Activated effector memory CD4-positive, alpha-beta T cell treated with Interleukin-2 at 50 U/mL for 16 hours (primary cell): ENCODE measurements at places on chromosomes 16 and 17.

DNA sequence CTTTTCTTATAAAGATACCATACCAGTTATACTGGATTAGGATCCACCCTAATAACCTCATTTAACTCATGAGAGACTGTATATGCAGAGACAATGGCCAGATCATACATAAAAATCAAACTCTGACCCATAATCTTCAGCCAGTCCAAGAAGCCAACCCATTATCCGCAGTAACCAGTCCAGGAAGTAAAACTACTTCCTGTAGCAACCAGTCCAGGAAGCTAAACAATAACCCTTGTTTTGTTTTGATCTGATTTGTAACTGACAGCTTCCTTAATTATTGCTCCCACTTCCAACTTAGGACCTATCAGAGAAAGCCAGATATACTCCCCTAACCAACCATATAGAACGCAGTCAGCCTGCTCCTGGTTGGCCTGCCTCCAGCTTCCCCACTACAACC, 19.2 kb upstream of the SSTR2 start:
- DNase-seq = no peak

GRCh38 chr16:47624563-47624962, 163.4 kb downstream of the PHKB start:
- DNase-seq = no peak

DNA sequence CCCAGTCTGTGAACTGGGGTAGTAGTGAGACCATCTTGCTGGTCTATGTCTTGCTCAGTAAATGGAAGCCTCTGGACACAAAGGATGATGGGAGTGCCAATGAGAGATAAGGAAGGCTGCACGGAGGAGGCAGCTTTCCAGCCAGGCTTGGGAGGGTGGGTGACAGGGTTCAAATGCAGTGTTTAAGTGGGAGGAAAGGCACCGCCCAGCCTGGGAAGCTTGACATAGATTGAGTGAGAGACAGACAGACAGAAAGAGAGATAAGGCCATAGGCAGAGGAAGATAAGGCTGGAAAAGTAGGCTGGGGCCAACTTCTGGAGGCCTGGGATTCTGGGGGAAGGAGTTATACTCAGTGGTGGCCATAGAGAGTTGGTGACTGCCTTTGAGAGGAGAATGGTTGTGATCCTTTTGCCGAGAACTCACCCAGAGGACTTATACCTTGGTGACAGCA, 7.2 kb upstream of the COL1A1 start:
- DNase-seq = no peak

DNA sequence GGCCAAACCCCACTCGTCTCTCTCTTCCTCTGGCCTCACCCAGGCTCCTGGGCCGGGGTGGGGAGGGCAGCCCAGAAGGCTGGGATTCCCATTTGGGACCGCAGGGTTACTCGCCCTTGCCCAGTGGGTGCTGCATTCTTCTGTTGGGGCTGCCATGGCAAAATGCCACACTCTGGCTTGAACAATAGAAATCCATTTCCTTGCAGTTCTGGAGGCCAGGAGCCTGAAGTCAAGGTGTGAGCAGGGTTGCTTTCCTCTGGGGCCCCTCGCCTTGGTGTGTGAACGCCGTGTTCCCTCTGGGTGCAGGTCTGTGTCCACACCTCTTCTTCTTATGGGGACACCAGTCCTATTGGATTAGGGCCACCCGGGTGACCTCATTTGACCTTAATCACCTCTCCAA, 105.8 kb upstream of the GSE1 start:
- DNase-seq = no peak

DNA sequence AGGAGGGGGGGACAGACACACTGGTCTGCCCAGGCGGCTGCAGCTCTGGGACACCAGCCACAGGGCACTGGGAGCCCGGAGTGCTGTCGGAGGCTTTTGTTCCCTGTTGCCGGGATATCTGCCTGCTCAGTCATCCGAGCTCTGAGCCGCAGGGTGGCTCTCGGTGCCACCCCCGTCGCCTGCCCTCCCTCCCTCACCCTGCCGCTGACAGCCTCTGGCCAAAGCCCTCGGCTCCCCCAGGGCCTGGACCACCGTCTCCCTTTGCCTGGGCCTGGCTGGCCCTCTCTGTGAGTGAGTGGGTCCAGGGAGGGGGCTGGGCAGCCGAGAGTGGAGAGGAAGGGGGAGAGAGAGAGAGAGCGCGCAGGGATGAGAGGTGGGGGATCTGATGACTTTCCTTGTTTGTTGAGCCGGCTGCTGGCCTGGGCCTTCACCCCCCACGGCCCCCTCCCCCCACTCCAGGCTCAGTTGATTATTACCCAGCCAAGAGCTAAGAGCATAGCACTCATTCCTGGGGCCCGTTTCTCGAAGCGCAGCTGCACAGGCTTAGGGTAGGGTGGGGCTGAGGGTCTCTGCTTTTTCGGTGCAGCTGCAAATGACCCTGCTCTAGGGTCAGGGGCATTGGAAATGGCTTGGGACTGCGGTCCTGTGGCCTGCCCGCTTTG, 2.7 kb downstream of the FOXJ1 start:
- DNase-seq = no peak

DNA sequence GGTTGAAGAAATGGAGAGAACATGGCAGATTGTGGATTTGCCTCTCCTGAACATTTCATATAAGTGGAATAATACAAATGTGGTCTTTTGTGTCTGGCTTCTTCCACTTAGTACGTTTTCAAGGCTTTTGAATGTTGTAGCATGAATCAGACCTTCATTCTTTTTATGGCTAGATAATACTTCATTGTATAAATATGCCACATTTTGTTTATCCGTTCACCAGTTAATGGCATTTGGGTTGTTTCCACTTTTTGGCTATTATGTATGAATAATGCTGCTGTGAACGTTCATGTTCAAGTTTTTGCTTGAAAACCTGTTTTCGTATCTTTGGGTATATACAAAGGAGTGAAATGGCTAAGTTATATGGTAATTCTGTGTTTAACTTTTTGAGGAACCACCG, 130.4 kb downstream of the TANC2 start:
- DNase-seq = no peak

- no peak for DNase-seq
Measured at GRCh38 chr17:76723812-76724211, 2.6 kb downstream of the JMJD6 start.

GRCh38 chr16:47254756-47255155, 111.0 kb upstream of the NETO2 start:
- no peak for DNase-seq

DNA sequence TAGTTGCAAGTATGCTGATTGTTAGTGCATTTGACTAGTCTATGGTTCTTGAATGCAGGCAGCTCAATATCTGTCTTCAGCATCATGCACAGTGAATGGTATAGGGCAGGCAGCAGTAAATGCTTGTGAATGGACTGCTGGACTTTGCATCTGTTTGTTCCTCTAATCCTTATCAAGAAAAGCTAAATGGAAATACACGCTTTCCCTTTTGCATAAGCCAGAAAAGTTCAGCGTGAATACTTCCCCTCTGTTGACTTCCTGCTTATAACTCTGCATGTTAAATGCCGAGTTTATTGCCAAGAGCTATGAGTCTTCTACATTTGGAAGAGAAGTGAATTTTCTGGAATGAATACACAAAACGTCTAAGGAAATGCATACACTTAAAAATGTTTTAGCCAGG, 127.9 kb upstream of the CPHXL start:
- no peak for DNase-seq

DNA sequence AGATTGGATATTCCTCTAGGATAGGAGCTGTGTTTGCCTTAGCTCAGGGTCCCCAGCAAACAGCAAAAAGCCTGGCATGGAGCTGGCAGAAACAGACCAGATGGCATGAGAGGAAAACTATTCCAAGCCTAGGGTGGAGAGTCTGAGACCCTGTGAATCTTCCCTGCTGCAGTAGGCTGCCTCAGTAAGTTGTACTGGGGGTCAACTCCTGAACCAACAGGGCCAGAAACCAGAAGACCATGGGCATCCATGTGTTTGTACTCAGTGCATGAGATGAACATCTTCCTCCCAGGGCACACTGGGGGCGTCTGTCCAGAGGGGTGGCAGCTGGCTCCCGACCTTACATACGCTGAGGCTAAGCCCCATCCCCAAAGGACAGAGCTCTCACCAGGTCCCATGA, 214.4 kb downstream of the C16orf78 start:
- DNase-seq = no peak

GRCh38 chr17:14859542-14859941, 405.6 kb downstream of the PMP22 start:
- DNase-seq = no peak

- no peak for DNase-seq
Measured at GRCh38 chr17:29870836-29871465, 59.1 kb downstream of the SSH2 start.

GRCh38 chr17:66704858-66705520, 129.9 kb upstream of the CACNG5 start:
- no peak for DNase-seq

GRCh38 chr17:6355196-6355595, 79.7 kb downstream of the AIPL1 start:
- no peak for DNase-seq

DNA sequence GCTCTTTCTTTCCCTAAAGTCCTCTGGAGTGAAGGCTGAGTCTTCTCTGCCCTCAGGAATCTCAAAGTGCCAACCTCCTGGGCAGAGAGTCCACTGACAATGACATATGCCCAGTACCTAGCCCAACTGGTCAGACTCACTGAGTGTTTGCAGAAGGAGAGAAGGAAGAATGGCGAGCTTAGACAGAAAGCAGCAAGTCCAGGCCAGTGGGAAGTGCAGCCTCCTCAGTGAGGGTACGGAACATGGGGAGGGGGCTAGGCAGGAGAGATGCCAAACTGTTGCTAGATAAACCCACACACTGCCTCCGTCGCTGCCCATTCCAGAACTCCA, 678 bp downstream of the EXOC7 start:
- no peak for DNase-seq

GRCh38 chr17:81573794-81574642, 21.9 kb upstream of the FAAP100 start:
- DNase-seq = no peak

DNA sequence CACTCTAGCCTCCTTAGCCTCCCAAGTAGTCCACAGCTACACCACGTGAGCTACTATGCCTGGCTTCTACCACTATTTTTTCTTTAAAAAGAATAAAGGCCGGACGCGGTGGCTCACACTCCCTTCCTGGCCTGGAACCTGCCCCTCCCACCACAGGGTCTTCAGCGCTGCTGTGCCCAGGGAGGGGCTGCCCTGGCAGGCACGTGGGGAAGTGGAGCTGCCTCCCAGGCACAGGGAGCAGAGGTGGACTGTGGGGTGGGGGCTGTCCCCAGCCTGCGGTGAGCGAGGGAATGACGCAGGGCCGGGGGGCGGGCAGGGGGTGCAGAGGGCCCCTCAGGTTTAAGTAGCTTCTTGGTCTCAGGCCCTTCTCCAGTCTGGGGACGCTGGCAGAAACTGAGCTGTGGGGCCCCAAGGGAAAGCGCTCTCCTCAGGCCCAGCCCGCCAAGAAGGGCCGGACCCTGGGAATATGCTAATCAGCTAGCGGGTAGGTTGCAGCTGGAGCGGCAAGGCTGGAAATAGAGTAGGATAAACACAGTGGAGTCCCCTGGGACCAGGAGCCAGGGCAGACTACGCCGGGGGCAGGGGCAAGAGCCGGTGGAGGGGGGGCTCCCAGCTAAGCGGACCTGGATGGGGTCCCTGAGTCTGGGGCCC, 46.8 kb downstream of the TIMM22 start:
- no peak for DNase-seq

GRCh38 chr16:4500272-4500671, 24.1 kb downstream of the HMOX2 start:
- no peak for DNase-seq

DNA sequence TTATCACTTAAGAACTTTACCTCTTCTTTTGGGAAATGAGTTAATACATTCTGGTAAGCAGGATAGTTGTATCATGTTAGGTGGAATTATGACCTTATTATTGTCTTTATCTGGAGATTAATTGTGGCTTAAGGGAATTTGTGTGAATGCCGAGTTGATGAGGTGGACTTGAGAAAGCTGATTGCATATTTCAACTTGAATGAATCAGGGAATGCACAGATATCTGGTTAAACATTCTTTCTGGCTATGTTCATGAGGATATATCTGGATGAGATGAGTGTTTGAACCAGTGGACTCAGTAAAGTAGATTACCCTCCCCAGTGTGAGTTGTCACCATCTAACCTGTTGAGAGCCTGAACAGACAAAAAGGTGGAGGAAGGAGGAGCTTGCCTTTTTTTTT, 326.1 kb upstream of the GOT2 start:
- DNase-seq = no peak

GRCh38 chr17:74404789-74405188, 27.1 kb upstream of the GPRC5C start:
- no peak for DNase-seq

- DNase-seq = no peak
Measured at GRCh38 chr17:28992625-28993600, 12.9 kb downstream of the SEZ6 start.

DNA sequence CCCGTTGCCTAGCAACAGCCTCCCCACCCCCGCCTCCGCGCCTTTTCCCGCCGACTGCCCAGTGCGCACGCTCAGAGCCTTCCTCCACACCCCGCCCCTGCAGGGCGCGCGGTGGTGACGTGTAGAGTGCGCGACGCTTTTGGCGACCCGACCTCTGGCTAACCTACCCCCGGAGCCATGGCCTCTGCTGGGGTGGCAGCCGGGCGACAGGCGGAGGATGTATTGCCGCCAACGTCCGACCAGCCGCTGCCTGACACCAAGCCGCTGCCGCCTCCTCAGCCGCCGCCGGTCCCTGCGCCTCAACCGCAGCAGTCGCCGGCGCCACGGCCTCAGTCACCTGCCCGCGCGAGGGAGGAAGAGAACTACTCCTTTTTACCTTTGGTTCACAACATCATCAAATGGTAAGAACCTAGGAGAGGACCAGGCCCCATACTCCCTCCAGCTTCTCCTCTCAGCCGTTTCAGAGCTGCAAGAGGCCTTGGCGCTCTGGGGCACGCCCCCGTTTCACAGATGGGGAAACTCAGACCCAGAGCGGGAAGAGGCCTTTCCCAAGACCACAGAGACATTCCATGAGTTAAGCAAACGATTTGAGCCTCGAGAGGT, at the start of gene MED9:
MED9 (plus strand) TSS at position 136 of the 603 bp plus-strand sequence; CDS start at position 178, 42 bp downstream.
- DNase-seq = peak; percentile 87

GRCh38 chr17:52158450-52159042, at the start of gene CA10:
Gene CA10, minus strand, starts transcription at chr17:52158714.
- no peak for DNase-seq

- DNase-seq = no peak
Measured at GRCh38 chr16:69150146-69150865, 17.9 kb downstream of the UTP4 start.

DNA sequence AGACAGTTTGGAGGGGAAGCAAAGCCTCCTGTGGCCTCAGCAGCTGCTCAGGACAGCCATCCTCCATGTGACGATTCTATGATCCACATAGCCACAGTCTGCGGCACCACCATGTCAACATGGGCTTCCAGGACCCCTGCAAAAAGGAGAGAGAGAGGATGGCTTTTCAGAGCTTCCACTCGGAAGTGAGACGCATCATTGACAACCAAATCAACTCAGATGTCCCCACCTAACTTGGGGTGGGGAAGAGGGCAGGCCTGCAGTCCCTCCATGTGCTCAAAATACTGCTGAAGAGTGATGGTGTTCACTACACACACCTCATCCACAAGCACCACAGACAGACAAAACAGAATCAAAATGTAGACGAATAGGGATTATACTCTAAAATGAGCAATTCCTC, 5.9 kb upstream of the METTL16 start:
- no peak for DNase-seq

GRCh38 chr17:44608727-44609435, 47.4 kb upstream of the MEIOC start:
- DNase-seq = no peak
